ENCODE measurements at places on chromosomes 1 and 21. TPM values are rescaled to one million over a fixed set of nuclear protein-coding genes. Genes with fewer than 3 reads are reported as not detected.

The SDCCAG8 gene
- 105 TPM for total RNA-seq

The WDR64 gene
- not detected for total RNA-seq

The LYPD8 gene
- not detected for total RNA-seq

The ZSWIM5 gene
- 22.6 TPM for total RNA-seq

The ADORA1 gene
- total RNA-seq = 24.0 TPM

The VSIG8 gene
- not detected for total RNA-seq

The APOBEC4 gene
- not detected for total RNA-seq

GRCh38 chr1:18644973-18645746, 14.5 kb downstream of the PAX7 start:
- no peak for DNase-seq

GRCh38 chr1:21630571-21631343, 38.4 kb downstream of the RAP1GAP start:
- DNase-seq = no peak

DNA sequence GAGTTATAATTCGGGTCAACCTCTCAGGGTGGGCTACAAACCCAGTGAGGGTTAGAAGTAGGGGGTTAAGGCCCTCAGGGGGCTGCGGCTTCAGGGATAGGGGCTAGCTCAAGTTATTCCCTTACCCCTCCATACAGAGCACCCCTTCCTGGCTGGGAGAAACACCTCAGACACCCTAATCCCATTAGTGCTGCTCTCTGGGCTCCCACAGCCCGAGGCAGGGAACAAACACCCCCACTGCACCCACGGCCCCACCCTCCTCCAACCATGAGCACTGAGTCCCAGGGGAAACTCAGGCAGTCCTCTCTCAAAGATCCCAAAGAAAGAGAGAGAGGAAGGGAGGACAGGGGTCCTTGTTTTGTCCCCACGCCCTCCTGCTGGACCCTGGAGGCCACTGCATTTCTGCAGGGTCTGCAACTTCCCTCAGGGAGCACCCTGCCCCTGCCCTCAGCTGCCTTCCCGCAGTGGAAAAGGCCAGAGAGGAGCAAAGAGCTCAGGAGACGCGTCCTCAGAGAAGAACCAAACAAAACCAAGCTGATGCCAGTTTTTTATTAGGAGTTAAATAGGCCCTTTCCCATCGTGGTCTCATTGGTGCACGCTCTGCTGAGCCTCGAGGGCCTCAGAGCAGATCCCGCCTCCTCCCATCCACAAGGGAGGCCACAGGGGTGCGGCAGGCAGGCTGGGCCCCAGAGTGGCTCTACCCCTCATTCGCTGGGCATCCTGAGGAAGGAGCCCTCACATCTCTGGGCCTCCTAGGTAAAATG, 1.4 kb upstream of the S100A4 start:
- DNase-seq = no peak

DNA sequence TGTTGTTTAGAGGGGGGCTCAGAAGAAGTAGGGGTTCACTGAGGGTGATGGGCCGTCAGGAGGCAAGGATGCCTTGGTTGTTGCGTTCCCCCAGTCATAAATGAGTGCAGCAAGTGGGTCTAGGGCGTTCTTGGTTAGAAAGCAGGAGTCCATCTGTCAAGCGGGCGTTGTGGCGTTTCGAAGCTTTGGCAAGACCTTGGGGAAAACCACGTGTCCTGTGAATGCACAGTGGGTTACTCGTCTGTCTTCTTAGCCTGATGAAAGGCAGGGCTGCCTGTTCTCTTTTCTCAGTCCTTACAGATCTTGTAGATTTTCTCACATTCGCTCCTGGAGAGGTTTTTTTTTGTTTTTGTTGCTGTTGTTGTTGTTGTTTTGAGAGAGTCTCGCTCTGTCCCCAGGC, 6.3 kb upstream of the ZNF496 start:
- DNase-seq = no peak

DNA sequence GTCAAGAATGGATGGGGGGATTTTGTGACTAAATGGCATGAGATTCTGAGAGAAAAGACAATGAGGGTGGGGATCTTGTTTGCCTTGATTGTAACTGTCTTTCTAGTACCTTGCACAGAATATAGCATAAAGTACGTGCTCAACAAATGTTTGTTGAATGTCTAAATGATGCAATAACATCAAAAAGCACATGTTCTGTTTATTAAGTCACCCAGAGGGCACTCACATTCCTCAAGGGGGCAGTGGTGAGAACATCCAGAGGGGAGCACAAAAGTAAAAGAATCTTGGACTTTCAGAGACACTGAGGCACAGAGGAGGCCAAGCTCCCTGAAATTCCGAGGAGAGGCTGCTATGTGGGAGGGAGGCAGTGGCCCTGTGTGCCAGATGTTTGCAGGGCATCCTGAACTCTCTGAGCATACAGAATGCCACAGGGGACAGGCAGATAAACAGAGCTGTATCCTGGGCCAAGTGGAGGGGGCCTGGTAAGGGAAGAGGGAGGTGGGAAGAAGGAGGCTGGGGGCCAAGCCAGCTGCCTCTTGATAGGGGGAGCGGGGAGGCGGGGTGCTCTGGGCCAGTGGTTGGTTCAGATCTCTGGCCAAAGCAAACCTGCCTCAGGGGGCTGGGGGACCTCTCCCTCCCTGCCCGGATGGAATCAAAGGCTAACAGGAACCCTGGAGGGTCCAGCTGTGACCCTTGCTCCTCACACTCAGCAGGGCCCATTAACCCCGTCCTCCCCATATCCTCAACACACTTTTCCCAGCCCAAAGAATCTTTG, 6.5 kb upstream of the ATP1A2 start:
- no peak for DNase-seq

GRCh38 chr1:11279630-11280029, 6.6 kb downstream of the UBIAD1 start:
- DNase-seq = no peak

GRCh38 chr1:94862718-94863117, 42.6 kb downstream of the SLC44A3 start:
- no peak for DNase-seq

- no peak for DNase-seq
Observed at GRCh38 chr1:86646256-86646655, 58.1 kb upstream of the SH3GLB1 start.

DNA sequence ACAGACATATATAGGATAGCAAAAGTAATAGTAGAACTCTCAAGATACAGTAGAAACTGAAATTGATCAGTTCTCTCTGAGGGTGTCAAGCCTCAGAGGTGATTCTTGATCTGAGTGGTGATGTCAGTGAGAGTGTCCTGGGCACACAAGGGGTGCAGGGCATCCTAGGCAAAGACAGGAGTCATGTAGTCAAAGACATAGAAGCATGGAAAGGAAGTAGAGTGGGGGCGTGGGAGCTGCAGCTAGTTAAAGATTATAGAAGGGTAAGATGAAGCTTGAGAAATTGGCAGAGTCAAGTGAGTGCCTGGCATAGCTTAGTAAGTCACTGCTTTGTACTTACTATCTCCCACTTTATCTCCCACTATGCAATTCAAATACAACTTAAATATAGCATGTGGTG, 22.8 kb downstream of the CDC7 start:
- DNase-seq = no peak

DNA sequence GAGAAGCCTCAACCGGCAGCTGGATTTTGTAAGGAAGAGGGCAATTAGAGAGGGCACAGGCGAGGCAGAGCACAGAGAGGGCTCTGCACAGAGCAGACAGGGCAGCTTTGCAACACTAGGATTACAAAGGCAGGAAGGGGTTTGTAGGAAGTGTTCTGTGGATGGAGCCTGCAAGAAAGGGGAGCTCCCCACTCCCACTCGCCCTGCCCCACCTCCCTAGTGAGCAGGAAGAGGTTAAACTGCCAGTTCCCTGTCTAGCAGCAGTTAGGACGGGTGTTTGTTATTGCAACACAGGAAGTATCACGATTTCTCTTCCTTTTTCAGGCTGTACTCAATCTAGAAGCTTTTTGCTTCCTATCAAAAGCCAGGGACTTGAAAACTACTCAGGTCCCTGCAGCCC, 63.3 kb upstream of the LRRC8D start:
- DNase-seq = no peak

DNA sequence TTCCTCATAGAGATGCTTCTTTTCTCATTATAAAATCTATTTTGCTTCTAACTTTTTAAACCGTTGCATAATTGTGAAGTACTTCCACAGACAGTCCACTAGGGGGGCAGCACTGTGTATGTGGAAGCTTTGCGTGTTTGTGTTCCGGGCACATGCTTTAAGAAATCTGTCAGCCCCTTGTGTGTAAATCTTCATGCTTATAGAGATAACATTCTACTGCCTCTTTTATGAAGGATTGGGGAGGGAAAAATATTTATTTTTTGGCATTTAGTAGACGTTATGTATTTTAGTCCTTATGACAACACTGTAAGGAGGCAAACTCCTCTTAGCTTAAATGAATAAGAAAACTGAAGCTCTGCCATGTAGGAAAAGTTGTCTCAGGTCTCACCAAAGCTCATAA, 157.3 kb upstream of the PTGFR start:
- no peak for DNase-seq

GRCh38 chr1:20404466-20404865, 81.5 kb downstream of the CAMK2N1 start:
- DNase-seq = no peak

GRCh38 chr1:173050865-173051264, at the start of gene TNFSF18:
TNFSF18 (minus strand) TSS chr1:173050941; CDS start chr1:173050896, 45 bp downstream.
- no peak for DNase-seq

DNA sequence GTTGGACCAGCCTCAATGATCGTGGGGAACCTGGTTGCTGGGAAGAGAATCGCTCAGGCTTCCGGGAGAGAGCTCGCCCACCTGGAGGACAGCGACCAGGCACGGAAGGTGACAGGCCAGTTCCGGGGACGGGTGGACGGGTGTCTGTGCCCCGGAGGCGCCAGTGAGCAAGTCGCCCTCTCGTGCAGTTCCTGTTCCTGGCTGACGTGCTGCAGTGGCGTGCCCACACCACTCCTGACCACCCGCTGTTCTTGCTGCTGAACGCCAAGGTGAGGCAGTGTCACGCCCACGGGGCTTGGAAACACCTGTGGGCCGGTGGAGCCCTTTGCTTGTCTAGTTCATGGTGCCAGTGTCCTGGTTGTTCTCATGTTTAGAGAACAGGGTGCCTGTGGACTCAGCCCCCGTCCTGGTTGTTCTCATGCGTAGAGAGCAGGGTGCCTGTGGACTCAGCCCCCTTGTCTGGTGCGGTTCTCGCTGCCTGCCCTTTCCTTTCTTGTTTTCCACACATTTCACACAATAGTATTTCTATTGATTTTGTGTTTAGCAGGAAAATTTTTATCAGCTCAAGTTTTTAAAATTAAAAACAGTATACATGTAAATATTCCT, 53.1 kb downstream of the S100B start:
- DNase-seq = no peak

GRCh38 chr1:65687428-65688214, 105.1 kb upstream of the PDE4B start:
- peak; percentile 67 for DNase-seq

DNA sequence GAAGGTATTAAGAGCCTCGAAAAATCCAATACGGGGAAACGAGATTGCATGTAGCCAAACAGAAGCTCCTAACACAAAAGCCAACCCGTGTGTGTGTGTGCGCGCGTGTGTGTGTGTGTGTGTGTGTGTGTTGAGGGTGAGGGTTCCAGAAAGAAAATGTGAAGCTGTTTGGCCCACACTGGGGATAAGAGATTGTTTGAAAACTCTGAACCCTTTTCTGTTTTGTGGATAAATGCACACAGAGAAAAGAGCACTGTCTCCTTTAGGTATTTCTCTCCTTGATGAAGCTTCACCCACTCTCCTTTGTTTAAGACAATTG, 1.9 kb downstream of the WLS start:
- no peak for DNase-seq

GRCh38 chr1:27127419-27127818, 27.5 kb downstream of the SLC9A1 start:
- DNase-seq = no peak

DNA sequence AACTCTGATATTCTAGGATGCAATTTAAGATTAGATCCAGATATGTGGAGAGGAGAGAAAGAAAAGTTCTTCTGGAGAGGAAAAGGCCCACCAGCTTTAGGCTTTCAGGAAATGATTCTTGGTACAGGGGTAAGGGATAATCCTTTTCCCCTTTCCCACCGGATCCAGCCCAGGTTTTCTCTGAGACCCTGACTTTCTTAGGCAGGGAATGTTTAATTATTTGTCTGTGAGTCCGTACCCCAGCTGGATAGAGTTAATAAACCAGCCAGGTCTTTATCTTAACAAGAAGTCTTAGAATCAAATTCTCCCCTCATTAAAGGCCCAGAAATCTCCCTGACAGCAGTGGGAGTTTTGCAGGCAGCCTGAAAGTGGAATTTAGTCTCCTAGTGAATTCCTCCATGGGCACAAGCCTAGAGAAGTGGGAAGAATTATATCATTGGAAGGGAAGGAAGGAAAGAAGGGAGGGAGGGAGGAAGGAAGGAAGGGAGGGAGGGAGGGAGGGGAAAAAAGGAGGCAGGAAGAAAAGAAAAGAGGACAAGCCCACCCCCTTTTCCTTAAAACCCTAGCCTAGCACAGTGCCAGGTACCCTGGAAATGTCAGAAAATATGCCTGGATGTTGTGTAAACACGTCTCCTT, 189.0 kb downstream of the PLPP3 start:
- DNase-seq = no peak

DNA sequence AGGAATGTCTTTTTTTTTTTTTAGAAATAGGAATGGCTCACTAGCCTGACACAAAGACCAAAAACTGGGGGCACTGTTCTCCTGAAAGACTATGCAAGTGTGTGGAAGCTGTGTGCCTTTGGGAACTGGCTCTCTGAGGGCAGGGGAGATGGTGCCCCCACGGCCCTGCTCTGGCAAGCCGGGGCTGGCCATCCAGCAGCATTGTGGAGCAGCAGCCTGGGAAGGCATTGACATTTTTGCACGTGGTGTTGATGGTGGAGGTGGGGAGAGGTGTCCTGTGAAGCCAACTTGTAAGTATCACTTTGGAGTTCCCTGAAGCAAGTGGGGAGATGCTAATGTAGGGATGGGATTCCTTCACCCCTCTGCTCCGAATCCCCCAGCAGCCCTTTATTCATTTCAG, 460.1 kb downstream of the RPS6KC1 start:
- DNase-seq = no peak

DNA sequence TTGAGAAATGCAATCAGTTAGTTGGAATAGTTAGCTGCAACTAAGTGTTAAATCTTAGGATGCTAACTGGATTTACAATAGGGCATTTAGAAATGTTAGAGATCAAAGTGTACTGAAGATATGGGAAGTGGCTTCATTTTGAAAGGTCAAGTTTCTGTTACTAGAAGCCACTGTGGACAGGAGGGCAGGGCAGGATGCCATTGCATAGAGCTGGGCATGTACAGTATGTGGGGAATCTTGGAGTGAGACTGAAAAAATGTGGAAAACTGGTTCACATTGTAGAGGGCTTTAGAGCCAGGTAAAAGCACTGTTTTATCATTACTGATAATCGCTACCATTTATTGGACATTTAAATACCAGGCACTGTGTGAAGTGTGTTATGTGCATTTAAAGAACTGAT, 31.0 kb downstream of the ARID1A start:
- DNase-seq = no peak

GRCh38 chr1:184157394-184157742, 105.8 kb downstream of the TSEN15 start:
- DNase-seq = no peak

- DNase-seq = no peak
Observed at GRCh38 chr1:8426996-8427395, 109.1 kb downstream of the SLC45A1 start.

GRCh38 chr1:200448034-200448762, 38.4 kb upstream of the ZNF281 start:
- no peak for DNase-seq

GRCh38 chr21:29376556-29376955, 77.8 kb downstream of the BACH1 start:
- no peak for DNase-seq

- DNase-seq = no peak
Observed at GRCh38 chr1:67338642-67339041, 31.0 kb downstream of the IL12RB2 start.

Data from occipital lobe (tissue), 3 donors.